Fibroblast of skin of scalp (primary cell): ENCODE measurements at places on chromosomes 4 and X.
A peak's percentile ranks its signal among the peaks of the same experiment; 100 is the strongest.

DNA sequence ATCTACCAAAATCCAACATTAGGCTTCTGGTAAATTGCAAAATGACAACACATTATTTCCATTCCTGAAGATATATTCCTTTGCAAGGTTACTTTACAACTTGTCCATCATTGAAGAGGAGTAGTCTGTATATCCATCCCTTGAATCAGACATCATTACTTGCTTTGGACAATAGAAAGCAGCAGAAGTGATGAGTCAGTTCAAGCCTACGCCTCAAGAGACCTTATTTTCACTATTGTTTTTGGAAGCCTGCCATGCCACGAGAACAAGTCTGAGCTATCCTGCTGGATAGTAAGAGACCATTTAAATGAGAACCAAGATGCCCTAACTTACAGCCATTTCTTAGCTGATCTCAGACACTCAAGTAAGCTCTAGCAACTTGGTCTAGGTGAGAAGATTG, 246.0 kb upstream of the HHIP start:
- peak; percentile 96 for DNase-seq

DNA sequence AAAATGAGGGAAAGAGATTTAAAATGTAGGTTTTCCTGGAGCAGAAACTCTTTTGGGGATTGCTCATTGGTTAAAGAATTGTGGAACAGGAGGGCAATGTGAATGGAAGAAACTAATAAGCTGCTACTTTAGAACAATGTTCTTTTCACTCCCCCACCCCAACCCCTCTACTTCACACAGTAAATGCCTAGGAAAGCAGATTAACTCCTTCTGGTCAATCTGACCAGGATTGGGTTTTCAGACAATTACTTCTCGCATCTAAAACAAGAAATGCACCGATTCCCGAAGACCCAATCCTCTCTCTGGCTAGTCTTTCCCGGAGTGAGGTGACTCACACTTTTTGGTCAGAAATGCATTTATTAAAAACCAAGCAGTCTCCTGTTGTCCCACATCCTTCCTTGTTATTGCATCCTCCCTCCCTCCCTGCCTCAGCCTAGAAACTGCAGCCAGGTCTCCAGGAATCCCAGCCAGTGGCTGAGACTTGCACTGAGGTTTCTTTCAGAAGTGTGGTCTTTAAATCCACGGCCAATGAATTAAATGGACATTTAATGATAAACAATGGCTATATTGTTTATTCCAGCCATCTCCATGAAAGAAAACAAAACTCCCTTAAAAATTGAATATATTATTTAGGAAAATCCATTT, 21.4 kb downstream of the MFAP3L start:
- DNase-seq, result peak; percentile 50

DNA sequence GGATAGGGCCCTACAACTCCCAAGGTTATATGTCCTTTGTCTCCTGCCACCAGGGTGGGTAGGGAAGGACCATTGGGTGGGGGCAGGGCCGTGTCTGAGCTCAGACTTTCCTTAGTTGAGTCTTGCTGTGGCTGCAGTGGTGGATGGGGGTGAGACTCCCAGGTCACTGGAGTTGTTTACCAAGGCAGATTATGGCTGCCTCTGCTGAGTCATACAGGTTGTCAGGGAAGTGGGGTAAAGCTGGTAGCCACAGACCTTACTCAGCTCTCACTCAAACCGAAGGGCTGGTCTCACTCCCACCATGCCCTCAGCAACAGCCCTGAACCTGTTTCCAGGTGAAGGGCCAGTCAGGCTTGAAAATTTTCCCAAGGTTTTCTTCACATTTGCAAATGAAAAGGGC, 58.8 kb upstream of the FAAH2 start:
- no peak for DNase-seq

GRCh38 chrX:30795981-30796958, 92.8 kb downstream of the TAB3 start:
- DNase-seq, result no peak

GRCh38 chr4:189940178-189941004, at the start of gene FRG1:
TSS of gene FRG1 (plus strand) at chr4:189940872. CDS start at chr4:189941010, 138 bp downstream.
- peak; percentile 96 for DNase-seq

GRCh38 chrX:130909469-130910136, 6.6 kb upstream of the ENOX2 start:
- no peak for DNase-seq

GRCh38 chrX:119389214-119389613, 9.9 kb upstream of the SLC25A43 start:
- DNase-seq, result no peak

DNA sequence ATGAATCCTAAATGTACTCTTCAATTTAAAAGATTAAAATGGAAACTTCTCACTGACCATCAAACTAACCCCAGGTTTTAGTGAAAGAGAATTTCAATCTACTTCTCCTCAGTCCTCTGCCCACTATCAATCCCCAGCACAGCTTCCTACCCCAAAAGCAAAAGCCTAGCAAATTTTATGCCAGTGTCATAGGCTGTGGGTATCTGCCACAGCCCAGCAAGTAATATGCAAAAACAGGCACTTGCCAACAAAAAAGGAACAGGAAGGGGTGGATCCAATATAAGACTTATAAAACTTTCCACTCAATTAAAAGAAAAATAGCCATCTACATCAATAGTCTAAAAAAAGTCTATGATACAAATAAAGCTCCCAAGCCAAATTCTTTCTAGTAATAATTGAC, 22.3 kb downstream of the CAMK2D start:
- no peak for DNase-seq

DNA sequence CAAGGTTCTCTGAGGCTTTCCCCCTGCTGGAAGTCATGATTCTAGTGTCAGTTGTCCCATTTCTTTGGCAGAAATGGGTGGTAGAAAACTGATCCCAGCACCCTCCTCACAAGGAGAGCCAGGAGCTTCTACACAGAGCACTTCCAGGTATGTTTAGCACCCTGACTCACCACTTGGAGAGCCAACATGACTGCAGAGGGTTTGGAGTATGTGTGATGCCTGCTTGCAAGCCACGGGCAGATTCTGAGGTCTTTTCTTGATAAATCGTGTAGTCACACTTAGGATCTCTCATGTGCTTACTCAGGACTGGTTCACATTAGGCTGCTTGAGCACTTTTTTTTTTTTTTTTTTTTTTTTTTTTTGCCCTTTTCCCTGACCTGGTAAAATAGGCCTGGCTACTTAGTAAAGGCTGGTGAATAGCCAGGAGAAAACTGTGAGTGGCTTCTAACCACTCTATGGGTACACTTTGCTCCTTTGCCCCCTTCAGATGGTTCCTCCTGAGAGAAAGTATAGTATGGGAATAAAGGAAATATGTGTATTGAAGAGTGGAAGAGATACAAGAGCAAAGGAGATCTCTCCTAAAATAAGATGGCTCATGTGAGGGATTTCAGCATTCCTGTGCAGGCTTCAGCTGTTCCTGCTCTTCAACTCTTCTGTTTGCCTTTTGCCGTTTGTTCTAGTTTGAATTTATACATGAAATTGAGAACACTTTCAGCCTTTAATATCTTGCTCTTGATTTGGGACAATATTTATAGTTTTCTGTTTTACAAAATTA, 103.6 kb downstream of the EMCN start:
- no peak for DNase-seq

DNA sequence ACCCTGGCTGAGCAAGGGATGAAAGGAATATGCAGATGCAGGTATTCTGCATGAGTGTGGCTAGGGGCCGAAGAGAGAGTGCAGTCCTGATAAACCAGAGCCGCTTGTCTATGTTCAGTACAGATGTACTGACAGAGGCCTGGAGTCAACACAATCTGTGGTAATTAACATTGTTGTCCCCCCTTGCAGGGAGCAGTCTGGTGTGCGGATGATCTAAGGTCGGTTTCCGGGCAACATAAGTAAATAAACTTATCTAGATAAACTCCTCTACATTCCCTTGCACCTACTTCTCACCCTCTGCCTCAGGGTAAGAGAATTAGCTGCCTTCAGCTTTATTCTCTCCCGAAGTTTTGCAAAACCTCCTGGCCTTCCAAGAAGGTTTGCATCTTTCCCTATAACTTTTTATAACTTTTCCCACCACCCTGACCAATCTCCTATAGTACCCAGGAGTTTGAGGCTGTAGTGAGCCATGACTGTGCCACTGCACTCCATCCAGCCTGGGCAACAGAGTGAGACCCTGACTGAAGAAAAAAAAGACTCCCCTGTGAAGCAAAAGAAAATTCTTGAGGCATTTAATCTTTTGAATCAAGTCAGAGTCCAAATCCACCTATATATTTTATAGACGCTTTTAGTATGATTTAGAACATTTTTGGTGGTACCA, 26.6 kb downstream of the SNX25 start:
- no peak for DNase-seq

DNA sequence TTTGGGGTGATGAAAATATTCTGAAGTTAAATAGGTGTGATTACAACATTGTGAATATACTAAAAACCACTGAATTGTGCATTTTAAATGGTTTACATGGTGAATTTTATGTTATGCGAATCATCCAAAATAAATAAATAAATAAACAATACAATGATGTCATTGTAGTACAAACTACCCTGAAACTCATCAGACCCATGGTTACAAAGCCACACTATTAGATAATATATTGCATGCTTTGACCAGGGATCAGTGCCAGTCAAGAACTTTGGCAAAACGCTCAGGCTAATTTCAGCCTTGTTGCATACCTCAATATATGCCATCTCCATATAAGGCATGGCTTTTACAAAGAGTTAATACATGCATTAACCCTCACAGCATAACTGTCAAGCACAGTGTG, 45.5 kb upstream of the XIAP start:
- peak; percentile 33 for DNase-seq

DNA sequence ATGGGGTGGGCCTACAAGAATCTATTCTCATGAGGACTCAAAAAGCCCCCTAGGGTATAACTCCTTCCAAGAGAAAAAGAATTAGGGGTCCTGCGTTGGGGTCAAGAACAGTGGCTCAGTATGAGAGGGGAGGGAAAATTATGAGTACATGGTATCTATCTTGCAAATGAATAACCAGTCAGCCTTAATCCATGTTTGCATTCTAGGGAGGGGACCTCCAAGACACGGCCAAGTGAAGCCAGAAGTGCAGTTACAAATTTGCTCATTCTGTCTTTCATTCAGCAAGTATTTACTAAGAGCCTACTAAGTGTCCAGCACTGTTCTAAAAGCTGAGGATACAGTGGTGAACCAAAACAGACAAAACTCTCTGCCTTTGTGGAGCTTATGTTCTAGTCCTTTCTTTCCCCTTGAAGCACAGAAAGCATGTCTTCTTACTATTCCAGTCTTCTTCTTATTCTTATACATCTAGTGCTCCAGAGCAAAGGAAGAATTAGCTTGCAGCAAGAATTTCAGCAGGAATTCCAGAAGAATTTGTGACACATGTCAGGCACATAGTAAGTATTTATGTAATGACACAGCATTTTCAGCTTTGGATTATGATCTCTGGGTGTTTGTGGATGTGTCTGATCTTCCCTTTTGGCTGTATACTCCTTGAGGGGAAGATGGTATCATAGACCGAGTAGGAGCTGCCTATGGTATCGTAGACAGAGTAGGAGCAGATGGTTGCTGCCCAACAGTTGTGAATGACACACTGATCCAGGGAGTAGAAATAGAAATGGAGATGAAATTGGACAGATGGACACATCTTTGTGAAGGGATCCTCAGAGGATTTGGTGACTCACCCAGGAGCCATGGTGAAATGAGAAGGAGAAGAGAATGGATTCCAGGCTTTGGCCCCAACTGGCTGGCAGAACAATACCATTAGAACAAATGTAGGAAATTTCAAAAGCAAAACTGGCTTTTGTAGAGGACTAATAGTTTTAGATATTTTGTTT, 75.9 kb downstream of the COQ2 start:
- peak; percentile 62 for DNase-seq

DNA sequence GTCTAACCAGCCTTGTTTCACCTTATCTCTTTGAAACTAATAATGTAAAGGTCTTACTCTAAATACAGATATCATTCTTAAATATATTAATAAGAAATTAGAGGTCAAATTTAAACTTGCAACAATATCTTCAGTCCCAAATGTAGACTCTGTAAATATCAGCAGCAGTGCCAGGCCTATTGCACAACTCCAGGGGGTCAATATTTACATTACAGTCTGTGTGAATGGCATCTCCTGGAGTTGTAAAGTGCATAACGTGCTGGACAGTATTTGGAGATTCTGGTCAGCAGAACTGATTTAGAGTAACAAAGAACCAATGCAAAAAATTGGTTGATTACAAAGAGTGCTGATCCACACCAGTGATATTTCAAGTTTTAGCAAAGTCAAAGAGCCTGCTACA, 1225.9 kb downstream of the PCDH19 start:
- DNase-seq, result no peak

DNA sequence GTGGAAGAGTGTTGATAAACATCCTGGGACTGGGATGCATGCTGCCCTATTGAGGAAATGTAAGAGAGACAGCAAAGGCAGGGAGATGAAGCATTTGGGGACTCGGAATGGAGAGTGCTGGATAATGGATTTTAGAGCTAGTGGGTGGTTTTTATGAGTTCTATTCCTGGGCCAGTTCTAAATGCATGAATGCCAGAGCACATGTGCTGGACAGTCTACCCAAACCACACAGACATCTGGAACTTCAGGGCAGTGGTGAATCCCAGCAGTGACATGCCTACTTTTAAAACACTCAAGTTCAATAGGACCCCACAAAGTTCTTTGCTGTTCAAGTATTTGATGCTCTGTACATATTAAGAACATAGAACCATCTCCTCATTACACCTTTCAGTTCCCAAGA, 133.9 kb downstream of the CBR4 start:
- peak; percentile 46 for DNase-seq

- DNase-seq, result no peak
These were observed 6.5 kb upstream of the GJB1 start for GRCh38 chrX:71216485-71216884.

GRCh38 chr4:187258651-187259401, 535.2 kb upstream of the FAT1 start:
- DNase-seq, result no peak

DNA sequence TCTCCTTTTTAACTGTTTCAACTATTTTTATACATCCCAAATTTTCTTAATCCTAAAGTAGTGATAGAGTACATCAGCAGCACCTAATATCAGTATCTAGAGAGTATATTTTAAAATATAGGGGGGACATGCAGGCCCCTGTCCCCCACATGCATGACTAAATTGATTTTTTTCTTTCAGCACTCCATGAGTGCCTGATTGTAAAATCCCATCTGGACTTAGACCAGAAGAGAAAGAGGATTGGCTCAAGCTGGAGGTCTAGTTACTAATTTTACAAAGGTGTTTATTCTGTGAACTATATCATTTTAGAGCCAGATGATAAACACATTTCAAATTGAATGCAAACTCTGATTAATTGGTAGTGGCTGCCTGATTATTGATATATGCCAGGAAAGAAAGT, 1533.9 kb upstream of the PABPC4L start:
- no peak for DNase-seq
